ENCODE measurements at places on chromosomes 11 and 22.

GRCh38 chr22:17380359-17381087 lies 11.3 kb downstream of the CECR2 start:
- no peak for DNase-seq

DNA sequence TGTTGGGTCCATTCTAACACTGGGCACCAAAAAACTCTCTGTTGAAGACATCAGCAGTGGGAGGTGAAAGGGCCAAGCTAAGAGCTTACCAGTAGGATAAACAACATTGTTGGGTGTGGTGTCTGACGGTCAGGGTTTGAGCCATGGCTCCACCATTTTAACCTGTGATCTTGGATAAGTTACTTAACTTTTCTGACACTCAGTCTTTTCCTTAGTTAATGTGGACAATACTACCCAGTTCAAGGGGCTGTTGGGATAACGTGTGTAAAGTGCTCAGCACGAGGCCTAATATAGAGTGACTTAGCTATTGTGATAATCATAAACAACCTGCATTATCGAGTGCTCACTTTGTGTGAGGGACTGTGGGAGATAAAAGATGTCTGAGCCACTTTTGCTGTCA lies 6.1 kb downstream of the UCP3 start:
- DNase-seq, result no peak

DNA sequence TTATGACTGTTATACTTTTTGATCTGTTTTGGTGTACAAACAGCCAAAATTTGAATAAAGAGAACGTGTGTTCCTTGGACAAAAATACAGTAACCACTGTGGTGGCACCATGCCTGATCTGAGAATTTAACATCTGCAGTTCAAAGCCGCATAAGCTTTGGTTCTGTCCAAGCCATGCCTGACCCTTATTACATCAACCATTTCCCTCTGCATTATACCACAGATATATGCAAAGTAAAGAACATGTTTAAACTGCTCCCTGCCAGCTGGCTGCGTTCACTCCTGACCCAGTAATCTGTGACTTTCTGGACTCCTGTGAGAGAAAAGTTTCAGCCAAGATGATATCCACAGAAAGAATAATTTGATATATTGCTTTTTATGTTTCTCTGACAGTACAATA lies 890.5 kb upstream of the ANO3 start:
- DNase-seq, result no peak

DNA sequence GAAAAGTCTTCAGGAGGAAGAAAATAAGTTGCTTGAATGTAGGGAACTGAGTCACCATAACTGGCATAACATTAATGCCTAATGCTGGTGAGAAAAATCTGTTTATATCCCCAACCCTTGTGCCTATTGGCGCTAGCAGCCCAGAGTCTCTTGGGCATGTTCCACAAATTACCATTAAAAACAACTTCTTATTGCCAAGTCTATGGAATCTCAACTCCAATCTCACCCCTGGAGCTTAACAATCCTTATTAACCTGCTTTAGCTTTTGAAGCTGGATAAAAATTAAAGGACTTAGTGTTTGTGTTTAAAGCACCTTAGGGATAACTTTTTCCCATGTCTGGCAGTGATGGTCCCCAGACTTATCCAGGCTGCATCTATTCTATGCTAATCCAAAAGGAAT lies 143.0 kb downstream of the APIP start:
- DNase-seq, result no peak

DNA sequence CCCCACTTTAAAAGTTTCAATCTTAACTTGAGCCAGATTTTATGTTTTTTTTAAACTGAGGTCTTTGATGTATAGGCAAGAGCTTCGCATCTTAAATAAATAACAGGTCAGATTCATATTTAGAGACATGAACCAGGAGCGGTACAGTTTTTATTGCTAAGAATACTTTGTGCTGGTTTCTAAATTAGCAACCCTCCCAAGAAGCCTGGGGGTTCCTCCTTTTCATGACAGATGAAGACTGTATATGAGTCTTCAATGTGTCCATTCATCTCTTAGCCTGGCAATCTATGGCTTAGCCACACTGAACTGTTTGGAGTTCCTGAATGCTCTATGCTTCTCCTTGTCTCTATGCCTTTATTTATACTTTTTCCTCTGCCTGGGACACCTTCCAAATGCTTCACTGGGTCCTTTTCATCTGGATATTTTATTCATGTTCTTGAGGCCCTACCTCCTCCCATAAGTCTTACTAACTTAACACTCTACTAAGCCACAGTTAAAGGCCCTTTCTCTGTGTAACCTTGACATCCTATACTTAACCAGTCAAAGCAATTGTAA lies 338.6 kb downstream of the INSC start:
- DNase-seq, result no peak

DNA sequence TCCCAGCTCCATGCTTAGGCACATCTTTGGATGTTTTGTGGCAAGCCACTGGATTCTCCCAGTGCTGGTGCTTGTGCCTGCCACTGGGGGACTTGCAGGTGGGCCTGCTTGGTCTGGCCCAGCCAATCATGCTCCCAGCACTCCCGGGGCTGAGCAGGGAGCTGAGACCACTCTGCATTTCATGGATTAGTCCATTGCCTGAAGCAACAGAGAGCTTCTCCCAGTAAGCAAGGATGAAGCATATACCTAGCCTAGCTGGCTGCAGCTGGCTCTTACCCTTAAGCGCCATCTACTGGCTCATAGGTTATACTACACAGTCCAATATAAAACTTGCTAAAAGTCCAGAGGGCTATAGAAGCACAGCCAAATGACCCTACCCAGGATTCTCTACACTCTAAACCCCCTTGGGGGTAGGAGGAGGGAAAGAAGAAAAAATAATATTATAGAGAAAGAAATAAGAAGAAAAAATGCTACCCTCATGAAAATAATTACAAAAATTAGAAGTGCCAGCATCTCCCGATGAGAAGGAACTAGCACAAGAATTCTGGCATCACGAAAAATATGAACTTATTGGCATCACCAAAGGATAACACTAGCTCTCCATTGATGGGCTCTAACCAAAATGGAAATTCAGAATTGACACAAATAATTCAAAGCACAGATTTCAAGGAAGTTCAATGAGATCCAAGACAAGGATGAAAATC lies 275.3 kb downstream of the C11orf87 start:
- no peak for DNase-seq

- DNase-seq, result peak; percentile 86
These were observed 27.6 kb downstream of the CD5 start for GRCh38 chr11:61129639-61130523.

DNA sequence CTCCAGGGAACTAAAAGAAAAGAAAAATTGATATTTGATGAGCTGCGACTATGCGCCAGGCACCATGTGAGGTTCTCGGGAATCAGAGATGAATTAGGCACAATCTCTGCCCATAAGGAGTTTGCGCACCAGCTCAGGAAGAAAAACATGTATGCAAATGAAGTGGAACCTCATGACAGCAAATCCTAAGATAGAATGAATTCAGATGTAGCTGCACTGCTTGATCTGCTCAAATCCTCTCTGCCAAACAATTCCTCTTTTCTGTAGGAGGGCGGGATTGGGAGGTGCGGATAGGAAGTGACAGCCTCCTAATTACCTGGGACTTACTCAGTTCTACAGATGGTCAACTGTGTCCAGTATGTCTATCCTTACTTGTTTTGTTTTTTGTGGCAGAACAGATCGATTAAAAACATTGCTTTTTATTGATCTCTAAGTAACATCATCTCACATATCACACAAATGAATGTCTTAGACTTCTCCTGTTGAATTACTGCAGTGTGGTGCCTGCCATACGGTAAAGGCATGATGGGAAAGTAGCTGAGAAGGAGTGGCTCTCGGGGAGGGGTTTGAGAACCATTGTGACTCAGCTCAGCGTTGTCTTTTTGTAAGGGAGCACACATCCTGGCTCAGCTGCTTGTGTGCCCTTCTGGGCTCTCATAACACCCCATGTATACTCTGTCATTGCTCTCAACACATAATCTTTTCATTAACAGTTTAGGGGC lies 13.9 kb downstream of the CRTAM start:
- DNase-seq, result no peak

DNA sequence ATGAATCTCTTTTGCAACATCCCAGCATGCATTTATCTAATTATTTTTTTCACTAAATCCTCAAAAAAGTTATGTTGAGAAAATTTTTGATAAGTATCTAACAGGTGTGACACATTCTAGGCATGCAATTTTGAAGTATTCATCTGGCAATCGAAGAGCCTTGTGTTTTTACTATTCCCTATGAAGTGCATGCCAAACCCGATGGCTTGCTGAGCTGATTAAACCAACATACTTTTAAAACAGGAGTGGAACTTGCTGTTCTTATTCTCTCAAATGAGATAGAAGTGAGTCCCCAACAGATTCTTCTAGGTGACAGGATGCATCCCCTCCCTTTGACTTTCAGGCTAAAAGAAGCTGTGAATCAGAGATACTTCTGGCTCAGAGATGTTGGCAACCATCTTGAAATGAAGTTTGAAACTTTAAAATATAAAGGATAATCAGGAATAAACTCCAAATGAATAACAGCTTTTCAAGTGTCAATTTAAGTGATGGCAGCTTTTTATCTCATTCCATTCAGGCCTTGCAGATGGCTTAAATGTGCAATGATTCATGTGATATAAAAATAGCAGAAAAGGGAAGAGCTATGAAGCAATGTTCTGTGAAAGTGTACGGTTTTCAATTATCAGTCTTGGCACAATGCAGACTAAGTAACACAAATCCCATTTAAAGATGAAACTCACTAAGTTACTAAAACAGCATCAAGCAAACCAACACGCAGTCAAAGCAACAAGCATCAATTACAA lies 67.7 kb downstream of the APOL5 start:
- DNase-seq, result no peak

DNA sequence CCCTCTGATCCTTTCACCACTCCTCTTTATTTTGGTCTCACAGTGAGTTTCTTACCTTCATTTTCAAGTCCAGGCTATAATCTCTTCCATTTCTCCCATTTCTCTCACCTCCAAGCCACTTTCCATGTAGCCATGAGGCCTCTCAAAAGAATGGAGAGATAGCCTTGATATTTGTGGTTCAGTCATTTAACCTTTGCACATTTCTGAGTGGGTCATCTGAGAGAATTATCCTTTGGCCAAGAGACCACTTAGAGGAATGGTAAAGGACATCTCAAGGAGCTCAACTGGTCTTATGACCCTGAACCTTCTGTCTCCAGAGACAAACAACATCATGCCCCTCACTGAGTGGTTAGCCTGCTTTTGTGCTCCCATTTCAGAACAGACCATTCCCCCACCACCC lies 121.1 kb downstream of the KIRREL3 start:
- DNase-seq, result no peak

GRCh38 chr22:36286096-36286957 lies 33.4 kb downstream of the APOL1 start:
- DNase-seq, result peak; percentile 85

DNA sequence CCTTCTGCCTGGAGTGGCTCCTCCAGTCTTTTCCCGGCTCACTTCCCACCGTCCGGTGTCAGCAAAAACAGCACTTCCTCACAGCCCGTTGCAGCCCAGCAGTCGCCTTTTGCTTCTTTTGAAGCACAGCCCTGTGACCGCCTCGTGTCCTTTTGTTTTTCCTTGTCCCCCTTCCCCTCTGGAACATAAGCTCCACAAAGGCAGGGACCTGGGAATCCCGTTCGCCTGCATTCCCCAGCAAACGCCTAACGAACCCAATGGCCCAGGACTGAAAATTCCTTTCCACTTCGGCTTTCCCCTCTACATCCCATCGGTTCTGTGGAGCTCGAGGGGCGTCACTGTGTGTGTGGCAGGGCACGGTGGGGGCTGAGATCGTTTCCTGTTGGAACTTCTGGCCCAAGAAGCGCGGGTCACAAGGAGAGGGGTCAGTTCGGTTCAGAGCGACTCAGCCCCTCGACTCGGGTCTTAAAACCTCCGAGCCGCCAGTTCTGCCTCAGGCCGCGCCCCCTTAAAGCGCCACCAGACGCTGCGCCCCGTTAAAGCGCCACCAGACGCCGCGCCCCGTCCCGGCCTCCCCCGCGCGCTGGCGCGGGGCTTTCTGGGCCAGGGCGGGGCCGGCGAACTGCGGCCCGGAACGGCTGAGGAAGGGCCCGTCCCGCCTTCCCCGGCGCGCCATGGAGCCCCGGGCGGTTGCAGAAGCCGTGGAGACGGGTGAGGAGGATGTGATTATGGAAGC lies 841 bp downstream of the RIC8A start:
- DNase-seq, result peak; percentile 85

GRCh38 chr11:102729849-102730815 lies 5.4 kb upstream of the MMP8 start:
- DNase-seq, result no peak

GRCh38 chr22:43720716-43721115 lies 91.4 kb downstream of the EFCAB6 start:
- DNase-seq, result no peak

DNA sequence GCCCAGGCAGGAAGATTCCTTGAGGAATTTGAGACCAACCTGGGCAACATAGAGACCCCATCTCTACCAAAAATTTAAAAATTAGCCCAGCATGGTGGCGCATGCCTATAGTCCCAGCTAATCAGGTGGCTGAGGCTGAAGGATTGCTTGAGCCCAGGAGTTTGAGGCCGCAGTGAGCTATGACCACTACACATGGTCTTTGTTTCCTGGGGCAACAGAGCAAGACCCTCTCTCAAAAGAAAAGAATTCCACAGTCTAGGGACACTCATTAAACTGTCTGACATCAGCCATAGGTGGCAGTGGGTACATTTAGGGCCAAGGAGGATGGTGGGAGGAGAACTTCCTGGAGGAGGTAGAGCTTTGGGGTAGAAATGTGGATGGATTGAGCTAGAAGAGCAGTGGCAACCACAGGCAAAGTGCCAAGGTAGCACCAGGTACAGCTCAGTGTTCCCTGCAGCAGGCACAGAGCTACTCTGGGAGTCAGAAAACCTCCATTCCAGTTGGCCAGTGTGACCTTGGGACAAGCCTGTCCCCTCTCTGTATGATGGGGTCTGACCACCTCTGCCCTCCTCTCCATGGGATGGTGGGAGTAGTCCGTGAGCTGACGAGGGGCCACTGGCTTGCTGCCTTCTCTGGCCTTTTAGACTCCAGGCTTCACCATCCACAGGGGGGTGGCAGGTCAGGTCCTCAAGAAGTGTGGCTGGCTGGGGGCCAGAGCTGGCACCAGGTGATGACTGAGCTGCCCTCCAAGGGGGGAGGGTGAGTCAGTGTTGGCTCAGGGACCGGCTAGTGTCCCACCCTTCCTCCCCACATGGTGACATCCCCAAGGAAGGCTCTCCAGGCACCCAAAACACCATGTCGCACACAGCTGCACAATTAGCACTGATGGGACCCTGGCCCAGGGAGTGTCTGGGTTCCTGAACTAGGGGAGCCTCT lies 3.7 kb upstream of the CLCF1 start:
- DNase-seq, result no peak

DNA sequence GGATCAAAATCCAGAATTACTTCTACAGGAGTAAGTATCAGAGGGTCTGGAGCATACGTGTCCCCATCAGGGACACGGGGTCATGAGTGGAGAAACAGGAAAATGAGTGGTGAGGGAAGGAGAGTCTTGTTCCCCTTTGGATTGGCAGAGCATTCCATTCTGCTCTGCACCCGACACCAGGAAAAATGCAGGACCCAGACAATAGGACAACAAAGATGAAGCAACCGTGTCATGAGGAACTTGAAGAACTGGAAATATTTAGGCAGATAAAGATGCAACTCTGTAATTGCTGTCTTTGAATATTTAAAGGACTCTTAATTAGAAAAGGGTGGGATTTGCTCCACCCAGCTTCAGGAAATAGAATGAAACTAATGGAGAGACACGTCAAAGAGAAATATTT lies 89.0 kb upstream of the BLID start:
- DNase-seq, result no peak
